ENCODE measurements at places on chromosomes 16 and 17.

GRCh38 chr16:842711-843560 lies 42.4 kb upstream of the GNG13 start:
- no peak for DNase-seq

GRCh38 chr17:8143581-8144400 lies 8.4 kb downstream of the PER1 start:
- no peak for DNase-seq

DNA sequence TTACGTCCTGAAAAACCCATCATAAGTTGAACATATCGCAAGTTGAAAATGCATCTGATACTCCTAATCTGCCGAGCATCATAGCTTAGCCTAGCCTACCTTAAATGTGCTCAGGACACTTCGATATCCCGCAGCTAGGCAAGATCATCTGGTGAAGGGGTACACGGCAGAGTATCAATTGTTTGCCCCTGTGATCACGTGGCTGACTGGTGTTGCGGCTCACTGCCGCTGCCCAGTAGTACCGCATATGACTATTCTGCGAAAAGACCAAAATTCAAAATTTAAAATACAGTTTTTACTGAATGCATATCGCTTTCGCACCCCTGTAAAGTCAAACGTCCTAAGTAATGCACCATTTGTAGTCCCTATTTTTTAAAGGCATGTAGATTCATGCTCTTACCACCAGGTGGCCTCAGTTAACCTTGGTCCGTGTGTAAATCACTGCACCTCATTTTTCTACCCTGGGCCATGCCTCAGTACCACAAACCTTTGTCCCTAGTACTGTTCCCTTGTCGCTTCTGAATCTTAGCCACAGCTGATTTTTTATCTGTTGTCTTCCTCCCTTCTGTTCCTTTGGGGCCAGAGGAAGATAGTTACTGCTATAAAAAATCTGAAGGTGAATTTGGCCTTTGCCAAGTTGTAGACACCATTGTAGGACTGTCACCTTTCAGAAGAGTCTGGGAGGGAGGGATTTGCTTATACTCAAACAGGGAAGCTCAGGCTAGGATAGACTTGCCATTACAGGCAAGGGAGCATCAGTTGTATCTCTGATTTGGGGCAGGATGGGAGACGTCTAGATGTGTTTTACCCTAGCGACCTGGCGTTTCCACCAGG lies 34.4 kb downstream of the WWP2 start:
- DNase-seq: peak; percentile 44

DNA sequence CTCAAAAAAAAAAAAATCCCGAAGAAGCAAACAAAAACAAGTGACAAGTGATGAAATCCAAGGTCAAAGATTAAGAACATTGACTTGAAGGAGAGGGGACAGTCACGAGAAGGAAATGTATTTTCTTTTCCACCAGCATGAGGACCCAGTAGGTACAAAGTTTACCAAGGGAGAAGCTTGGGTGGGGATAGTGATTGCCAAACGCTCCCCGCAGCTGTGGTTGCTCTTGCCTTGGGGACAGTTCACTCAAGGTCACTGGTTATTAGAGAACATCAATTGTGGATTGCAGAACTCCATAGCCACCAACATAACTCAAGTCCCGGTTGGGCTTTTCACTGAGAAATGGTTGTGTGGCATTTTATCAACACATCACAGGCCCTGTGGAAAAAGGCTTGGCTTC lies 27.0 kb downstream of the RSL1D1 start:
- no peak for DNase-seq

GRCh38 chr16:26111900-26112299 lies 420.1 kb downstream of the HS3ST4 start:
- no peak for DNase-seq

DNA sequence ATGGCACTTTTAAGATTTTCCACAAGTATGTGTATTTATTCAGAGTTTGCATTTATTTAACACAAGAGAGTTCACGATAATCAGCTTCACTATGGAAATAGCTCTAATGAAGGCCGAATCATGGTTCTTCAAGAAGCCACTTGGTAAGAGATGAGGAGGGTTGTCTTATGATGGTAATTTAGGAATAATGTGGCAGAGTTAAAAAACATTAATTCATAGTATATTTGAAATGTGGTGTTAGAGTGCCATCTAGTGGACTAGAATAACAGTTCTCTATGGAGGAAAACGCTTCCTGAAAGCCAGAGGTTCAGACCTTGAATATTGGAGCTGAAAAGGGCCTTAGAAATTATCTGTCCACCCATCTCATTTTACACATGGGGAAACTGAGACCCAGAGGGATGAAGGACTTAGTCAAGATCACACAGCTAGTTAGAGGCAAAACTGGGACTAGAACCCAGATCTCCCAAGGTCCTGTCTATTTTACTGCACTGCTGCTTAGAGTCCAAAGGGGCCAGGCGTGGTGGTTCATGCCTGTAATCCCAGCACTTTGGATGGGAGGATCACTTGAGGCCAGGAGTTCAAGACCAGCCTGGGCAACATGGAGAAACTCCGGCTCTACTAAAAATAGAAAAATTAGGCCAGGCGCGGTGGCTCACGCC lies 33.8 kb upstream of the KPNB1 start:
- no peak for DNase-seq

GRCh38 chr17:69047368-69048263 lies 13.1 kb downstream of the ABCA9 start:
- DNase-seq: no peak
